NCI-H1930 (cell line): ENCODE measurements at places on chromosomes 5 and 9.

DNA sequence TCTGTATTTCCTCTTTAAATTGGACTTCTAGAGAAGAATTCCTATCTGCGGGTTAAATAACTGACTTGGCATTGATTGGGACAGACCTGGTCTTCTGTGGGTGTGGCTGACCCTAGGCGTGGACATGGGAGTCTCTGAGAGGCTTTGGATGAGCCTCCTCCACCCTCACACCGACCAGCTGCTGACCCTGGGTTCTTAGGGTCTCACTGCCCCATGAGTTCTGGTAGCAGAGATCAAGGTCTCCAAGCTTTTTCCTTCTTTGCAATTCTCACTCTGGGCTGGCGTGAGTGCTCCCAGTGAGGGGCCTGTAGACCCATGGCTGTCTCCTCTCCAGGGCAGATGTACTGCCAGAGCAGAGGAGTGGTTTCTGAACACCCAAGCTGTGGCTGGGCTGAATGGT, 41.6 kb upstream of the PITX1 start:
- no peak for DNase-seq

- DNase-seq, result no peak
Observed at GRCh38 chr9:121182101-121182836, 19.4 kb downstream of the RAB14 start.

DNA sequence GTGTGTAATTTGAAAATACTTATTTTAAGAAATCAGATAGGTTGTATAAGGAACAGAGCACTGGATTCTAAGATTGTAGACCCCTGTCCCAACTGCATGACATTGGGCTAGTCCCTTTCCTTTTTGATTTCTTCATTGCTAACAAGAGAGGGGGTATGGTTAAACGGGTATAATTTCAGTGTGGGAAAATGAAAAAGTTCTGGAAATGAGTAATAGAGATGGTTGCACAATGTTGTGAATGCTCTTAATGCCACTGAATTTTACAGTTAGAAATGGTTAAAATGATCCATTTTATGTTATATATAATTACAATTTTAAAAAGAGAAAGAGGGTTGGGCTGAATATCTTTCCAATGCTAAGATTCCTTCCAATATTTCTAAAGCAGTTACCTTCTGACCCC, 103.3 kb upstream of the LHFPL2 start:
- no peak for DNase-seq

- no peak for DNase-seq
Observed at GRCh38 chr5:118486647-118487225, 501.6 kb downstream of the DTWD2 start.

DNA sequence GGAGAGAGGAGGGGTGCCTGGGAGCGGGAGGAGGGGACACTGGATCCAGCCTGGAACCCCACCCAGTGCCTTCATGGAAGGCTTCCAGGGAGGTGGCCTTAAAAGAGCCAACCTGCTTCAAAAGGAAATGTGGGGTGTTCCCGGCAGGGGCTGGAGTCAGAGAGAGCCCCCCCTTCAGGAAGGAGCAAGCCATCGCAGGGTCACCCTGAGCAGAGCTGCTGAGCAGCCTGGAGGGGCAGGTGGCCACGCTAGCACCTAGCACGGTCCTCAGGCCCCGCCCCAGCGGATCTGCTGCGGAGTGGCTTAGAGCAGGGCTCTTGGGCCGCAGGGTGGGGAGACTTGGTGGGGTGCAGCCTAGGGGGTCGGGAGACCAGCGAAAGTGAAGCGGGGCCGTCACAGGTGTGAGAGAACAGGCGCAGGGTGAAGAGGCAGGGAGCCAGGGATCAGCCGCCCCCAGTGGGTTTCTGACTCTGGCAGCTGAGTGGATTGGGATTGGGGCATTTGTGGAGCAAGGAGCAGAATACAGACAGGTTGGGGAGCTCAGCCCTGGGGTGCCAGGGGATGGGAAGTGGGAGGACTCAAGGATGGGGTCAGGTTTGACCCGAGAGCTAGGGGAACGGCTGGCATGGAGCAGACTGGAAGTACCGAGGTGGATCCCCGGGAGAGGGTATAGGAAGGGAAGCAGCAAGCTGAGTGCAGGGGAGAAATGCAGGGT, 1.5 kb downstream of the LCN2 start:
- no peak for DNase-seq

DNA sequence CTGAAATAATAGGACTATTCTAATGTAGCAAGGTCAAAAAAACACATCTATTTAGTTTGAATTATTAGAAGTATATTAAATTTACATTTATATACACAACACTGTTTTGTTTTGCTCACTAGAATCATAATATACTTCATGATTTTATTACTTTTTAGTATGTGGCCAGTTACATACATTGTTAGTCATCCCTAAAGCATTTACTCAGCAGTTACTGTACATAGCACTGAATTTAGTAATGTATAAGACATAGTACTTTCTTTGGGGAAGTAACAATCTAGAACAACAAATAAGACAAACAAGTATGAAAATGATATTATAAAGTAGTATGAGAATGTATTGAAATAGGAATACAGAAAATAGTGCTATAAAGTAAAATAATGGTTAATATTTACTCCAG, 28.2 kb downstream of the ERCC8 start:
- no peak for DNase-seq

GRCh38 chr9:128631636-128632035, 25.0 kb downstream of the DYNC2I2 start:
- DNase-seq, result no peak

DNA sequence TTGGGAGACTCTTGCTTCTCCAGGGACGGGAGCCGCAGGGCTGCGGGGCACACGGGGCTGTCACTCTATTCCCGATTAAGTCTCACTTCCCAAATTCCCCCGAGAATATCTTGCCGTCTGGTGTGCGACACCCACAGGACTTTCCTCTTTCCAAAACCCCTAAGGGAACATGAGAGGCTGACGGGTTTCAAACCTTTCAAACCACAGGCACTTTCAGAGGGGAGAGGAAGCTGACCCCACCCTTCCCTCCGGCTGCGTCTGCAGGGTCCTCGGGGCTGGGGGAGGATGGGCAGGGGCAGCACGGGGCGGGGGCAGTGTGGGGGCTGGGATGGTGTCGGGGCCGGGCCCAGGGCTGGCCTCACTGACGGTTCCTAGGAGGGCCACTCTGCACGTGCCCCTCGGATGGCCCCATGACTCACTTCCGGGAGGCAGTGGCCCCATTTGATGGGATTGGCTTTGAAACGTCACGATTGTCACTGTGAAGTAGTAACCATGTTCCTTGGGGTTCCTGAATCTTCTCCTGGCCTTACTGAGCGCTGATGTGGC, 38.2 kb downstream of the SLC9A3 start:
- no peak for DNase-seq

GRCh38 chr9:92120138-92120537, 4.9 kb upstream of the SPTLC1 start:
- DNase-seq, result no peak

- DNase-seq, result no peak
Observed at GRCh38 chr5:100861148-100861547, 41.9 kb downstream of the ST8SIA4 start.

DNA sequence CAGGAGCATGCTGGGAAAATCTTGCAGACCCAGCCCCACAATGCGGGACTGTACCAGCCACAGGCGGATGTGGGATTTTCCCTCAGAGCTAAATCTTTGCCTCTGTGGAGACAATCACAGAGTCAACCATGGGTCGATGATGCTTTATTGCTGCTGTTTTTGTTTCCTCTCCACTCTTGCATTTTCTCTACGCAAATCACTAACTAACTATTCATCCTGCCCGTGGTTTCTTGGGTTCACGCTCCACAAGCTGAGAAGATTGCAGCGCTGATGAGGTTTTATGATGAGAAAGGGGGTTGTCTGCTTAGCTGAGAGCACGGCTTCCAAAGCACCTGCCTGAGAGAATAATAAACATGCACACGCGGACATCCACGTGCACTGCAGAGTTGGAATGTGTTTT, 500.2 kb upstream of the ADAMTS16 start:
- DNase-seq, result no peak

- no peak for DNase-seq
Observed at GRCh38 chr9:105979290-105979689, 284.9 kb downstream of the TMEM38B start.

DNA sequence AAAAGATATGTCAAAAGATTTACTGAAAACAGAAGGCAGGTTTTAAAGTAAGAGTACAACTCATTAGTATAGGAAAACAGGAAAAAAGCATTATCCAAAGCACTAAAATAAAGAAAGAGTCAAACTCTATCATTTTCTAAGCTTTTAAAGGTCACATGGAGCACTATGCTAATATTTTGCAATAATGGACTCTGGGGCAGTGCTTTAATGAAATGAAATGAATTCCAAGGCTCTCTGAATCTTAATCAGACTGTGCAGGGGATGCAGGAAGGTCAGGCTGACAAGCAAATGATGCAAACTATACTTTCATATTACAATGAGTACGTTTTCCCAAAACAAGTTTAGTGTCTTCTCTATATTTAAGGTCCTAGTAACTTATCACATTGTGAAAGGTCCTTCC, 981.9 kb upstream of the DMAC1 start:
- DNase-seq, result no peak

DNA sequence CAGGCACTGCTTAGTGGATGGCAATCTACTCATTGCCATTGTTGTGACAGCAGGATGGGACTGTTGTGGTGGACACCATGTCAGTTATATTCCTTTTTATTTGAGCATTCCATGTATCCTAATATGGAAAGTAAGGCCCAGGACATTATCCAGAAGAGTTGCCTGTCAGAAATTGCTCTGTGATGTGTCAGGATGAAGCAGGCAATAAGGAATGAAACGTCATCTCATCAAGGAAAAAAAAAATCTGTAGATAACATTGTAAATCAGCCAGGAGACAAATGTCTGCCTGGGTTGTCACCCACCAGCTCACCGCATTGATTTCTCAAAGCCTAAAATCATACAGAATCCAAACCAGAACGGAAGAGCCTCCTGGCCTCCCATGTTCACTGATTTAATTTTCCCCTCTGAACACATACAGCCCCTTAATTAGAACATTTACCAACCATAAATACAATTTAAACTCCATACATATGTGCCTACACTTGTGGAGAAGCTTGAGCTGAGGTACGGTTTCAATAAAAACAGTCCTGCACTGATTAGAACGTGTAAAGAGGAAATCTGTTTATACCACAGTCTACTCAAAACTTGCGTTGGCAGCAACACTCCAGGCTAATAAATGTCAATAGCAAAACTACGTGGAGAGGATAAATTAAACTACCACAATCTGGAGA, 73.9 kb downstream of the FOXD1 start:
- no peak for DNase-seq

GRCh38 chr5:31581498-31582099, 49.5 kb downstream of the C5orf22 start:
- DNase-seq, result peak; percentile 66

DNA sequence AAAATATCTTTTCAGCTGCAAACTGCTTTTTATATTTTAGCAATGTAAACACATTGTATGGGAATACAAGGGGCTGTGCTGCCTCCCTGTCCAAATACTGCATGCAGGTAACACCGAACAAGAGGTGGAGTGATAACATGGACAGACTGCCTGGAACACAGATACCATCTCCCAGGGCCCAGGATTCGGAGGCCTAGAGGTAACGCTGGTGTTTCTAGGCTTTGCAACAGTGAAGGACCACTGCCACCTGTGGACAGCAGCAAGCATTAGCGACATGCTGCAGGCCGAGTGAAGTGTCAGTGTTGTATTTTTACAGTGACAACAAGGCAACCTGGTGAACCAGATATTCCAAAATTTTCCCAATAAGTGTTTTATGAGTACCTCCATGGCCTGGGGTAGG, 379.1 kb downstream of the DMRT2 start:
- no peak for DNase-seq

- no peak for DNase-seq
Observed at GRCh38 chr9:14395317-14396082, 81.6 kb upstream of the NFIB start.

DNA sequence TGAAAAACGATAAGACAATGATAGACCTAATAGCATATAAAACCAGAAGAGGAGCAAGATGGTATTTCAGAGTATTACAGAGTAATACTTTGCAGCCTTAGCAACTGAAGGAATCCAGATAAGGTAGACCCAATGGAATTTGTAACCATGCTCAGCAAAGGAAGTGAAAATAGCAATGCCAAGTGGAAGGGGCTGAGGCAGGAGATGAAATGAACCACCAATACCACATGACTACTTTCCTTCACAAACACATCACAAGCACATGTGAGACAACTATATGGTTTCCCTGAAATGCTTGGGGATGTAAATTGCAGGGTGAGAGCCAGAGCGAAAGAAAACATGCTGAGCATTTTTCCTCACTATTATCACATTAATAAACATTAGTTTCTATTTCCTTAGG, 79.8 kb upstream of the MELK start:
- no peak for DNase-seq

GRCh38 chr5:56588636-56589480, 226.5 kb upstream of the MAP3K1 start:
- DNase-seq, result no peak

DNA sequence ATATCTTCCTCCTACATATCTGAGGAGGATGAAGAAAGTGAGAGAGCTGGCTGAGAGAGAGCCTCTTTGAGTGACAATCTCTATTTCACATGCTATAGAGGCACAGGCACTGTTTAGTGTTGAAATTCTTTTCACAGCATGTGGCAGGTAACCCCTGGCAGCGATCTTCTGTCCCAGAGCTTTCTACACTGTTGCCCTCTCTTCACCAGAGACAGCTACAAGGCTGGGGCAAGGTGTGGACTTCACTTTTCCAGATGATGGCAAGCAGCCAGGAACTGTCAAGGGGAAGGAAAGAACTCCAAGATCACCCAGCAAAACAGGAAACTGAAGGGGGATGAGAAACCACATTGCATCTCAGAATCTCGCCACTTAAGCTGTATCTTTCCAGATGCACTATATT, 205.2 kb downstream of the CAAP1 start:
- no peak for DNase-seq

DNA sequence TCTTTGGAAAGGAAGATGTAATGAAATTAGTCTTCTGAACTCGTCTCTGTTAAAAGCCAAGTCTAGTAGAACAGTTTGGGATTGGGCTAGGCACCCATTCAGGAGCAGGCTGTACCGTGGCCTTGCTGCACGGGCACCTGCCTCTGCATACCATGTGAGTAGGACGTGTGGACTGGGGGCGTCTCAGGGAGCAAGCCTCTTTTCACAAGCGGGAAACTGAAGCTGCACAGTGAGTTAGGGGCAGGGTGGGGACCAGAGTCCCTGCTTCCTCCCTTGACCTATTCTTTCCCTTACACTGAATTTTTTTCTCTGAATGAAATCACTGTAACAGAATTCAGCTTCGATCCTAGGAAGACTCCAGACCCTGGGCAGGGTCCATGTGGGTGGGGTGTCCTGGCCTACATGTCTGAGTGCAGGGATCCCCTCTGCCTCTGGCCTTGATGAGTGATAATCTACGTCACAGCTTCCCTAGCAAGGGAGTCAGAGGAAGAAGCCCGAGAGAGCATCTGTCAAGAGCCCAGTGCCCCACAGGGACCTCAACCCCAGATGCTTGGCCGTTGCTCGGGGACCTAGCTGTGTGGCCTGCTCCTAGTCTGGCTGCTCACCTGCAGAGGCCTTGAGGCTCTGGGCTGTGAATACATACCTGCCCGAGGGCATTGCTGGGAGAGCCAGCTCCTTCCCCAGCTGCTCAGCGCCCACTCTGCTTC, 15.1 kb downstream of the PHF2 start:
- DNase-seq, result no peak
